ENCODE measurements at places on chromosomes 3 and 15. TPM values are rescaled to one million over a fixed set of nuclear protein-coding genes. Genes with fewer than 3 reads are reported as not detected.

IREB2 gene
- total RNA-seq: 49.5 TPM

IQCF5 gene
- total RNA-seq: not detected

IL17RB gene
- 0.64 TPM for total RNA-seq

C3orf49 gene
- total RNA-seq: not detected

HTR3E gene
- total RNA-seq: not detected

ADAM10 gene
- 78.3 TPM for total RNA-seq

FEZF2 gene
- not detected for total RNA-seq

TMEM108 gene
- total RNA-seq: 0.44 TPM

- H3K4me1 ChIP-seq: no peaks in the 10 kb centered on the region
- no peaks in the 10 kb centered on the region for H3K36me3 ChIP-seq
- DNase-seq: no peak
- no peaks in the 10 kb centered on the region for H3K27me3 ChIP-seq
These were observed 131.0 kb downstream of the MEX3B start for GRCh38 chr15:81914734-81915256.

DNA sequence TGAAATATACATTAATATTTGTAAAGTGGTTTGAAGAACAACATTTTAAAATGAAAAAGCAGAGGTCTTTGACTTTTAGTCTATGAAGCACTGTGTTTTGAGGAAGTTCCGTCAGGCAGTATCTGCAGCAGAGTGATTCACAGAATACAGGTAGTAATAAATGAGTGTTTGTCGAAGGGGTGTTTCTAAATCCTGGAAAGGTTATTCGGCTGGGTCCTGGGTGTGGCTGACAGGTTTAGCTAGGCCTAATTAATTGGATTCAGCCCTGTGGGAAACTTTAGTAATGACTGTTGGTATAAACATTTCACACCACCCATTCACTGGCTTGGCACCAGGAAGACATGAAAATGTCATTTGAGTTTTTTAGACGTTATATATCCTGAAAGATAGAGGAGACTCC is 51.3 kb downstream of the TIPARP start:
- no peak overlapping the region for H3K4me3 ChIP-seq
- DNase-seq: no peak
- no peaks in the 10 kb centered on the region for H3K4me1 ChIP-seq
- H3K36me3 ChIP-seq: no peaks in the 10 kb centered on the region

GRCh38 chr15:80604583-80605575 is 90.2 kb upstream of the ABHD17C start:
- no peaks in the 10 kb centered on the region for H3K36me3 ChIP-seq
- no peak for DNase-seq
- no peak overlapping the region for H3K4me3 ChIP-seq
- no peaks in the 10 kb centered on the region for H3K4me1 ChIP-seq
- H3K27ac ChIP-seq: no peak overlapping the region
- no peaks in the 10 kb centered on the region for H3K27me3 ChIP-seq

- DNase-seq: no peak
- no peaks in the 10 kb centered on the region for H3K36me3 ChIP-seq
- H3K27ac ChIP-seq: no peak overlapping the region
- no peaks in the 10 kb centered on the region for H3K4me1 ChIP-seq
- no peaks in the 10 kb centered on the region for H3K27me3 ChIP-seq
- H3K4me3 ChIP-seq: no peak overlapping the region
These were observed 203.7 kb upstream of the UMPS start for GRCh38 chr3:124526601-124527000.

GRCh38 chr15:50773389-50773788 is 7.9 kb upstream of the SPPL2A start:
- H3K27me3 ChIP-seq: no peaks in the 10 kb centered on the region
- no peak overlapping the region for H3K27ac ChIP-seq
- H3K4me3 ChIP-seq: no peak overlapping the region
- no peak for DNase-seq
- no peaks in the 10 kb centered on the region for H3K36me3 ChIP-seq
- H3K4me1 ChIP-seq: no peaks in the 10 kb centered on the region

- no peak for DNase-seq
- no peaks in the 10 kb centered on the region for H3K36me3 ChIP-seq
- H3K27me3 ChIP-seq: no peaks in the 10 kb centered on the region
- no peak overlapping the region for H3K4me3 ChIP-seq
These were observed 181.0 kb upstream of the CBLB start for GRCh38 chr3:106049821-106050220.

DNA sequence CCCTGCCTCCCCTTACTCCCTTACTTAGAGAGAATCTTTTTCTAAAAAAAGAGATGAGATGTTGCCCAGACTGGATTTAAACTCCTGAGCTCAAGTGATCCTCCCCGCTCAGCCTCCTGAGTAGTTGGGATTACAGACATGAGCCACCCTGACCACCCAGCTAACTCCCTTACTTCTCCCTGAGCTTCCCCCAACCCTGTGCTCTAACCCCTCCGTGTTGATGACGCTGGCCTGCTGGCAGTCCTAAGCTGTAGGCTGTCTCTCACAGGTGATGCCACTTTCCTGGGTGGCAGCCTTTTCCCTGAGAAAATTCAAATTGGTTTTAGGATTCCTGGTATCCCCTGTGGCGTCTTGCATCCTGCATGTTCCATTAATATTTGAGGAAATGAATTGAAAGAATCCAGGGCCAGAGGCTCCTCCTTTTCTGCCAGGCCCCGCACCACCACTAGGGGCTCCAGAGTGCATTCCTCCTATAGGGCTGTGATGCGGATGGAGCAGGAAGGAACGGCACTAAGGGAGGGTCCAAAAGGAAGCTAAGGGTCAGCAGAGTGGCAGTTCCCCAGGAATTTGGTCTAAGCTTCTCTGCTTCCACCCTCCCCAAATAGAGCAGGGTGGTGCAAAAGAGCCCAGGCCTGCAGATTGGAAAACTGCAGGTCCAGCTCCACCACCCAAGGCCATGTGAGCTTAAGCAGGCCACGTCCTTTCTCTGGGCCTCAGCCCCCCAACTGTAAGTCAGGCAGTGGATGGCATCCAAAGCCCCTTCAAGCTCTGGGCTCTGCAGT is 101.1 kb downstream of the DAPK2 start:
- DNase-seq: peak; percentile 82
- no peak overlapping the region for H3K4me3 ChIP-seq
- H3K27ac ChIP-seq: peak overlapping the region; percentile 94
- no peaks in the 10 kb centered on the region for H3K36me3 ChIP-seq
- H3K27me3 ChIP-seq: no peaks in the 10 kb centered on the region

GRCh38 chr3:62255758-62256157 is 117.6 kb downstream of the FEZF2 start:
- no peaks in the 10 kb centered on the region for H3K4me1 ChIP-seq
- no peak overlapping the region for H3K27ac ChIP-seq
- no peaks in the 10 kb centered on the region for H3K27me3 ChIP-seq
- H3K4me3 ChIP-seq: no peak overlapping the region
- DNase-seq: no peak

DNA sequence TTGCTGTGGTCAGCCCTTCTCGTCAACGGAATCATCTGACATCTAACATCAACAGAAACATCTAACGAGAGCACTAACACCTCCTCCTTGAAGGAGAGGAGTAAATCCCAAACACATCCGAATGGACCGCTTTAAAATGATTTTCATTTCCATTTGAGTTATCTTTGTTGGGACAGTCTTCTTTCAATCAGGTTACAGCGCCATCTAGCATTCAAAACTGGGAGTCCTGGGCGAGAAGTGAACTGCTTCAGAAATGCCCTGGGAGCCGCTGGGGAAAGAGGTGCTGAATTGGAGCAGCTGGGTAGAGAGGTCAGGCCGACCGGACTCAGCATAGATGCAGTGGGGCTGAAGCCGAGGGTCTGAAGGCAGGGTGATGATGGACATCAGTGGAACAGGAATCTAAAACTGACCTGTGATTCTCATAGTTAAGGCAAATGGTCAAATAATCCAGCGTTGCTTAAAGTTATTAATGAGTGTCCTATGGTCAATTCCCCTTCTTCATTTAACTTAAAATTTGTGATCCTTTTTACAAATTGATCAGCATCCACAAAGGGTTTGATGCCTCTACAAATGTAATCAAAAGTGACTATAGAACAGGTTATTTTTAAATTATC is 170.0 kb upstream of the NDN start:
- no peak overlapping the region for H3K4me3 ChIP-seq
- no peaks in the 10 kb centered on the region for H3K36me3 ChIP-seq
- no peaks in the 10 kb centered on the region for H3K4me1 ChIP-seq
- H3K27ac ChIP-seq: no peak overlapping the region
- no peaks in the 10 kb centered on the region for H3K27me3 ChIP-seq

DNA sequence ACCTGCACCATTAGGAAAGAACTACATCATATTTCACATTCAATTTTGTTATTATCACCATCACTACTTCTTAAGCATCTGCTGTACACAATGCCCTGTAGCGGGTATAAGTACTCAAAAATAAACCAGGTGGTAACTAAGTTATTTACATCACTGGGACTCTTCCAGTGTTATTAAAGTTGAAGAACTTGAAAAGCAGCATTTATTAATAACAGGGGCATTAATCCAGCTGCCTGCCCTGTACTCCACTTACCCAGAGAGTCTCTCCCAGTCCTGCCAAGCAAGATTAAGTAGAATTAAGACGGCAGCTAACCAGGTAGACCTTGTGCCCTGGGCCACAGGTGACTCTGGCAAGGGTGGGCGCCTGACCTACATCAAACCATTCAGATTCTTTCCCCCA is 65.2 kb downstream of the FHIT start:
- DNase-seq: no peak
- no peaks in the 10 kb centered on the region for H3K4me1 ChIP-seq
- no peaks in the 10 kb centered on the region for H3K27me3 ChIP-seq
- H3K4me3 ChIP-seq: no peak overlapping the region
- no peaks in the 10 kb centered on the region for H3K36me3 ChIP-seq

DNA sequence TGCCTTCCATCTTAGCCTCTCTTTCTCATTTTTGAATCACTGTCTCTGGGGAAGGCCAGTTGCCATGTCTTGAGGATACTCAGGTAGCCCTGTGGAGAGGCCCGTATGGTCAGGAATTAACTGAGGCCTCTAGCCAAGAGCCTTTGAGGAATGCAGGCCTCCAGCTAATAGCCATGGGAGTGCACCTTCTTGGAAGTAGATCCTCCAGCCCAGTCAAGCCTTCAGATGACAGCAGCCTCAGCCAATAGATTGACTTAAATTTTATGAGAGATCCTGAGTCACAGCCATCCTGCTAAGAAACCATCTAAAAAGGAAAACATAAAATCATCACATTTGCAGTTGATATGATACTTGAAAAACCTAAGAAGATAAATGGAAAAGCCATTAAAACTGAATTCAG is 112.5 kb upstream of the BNIP2 start:
- no peaks in the 10 kb centered on the region for H3K4me1 ChIP-seq
- DNase-seq: no peak
- no peaks in the 10 kb centered on the region for H3K27me3 ChIP-seq

GRCh38 chr3:122786066-122786465 is 7.6 kb downstream of the HSPBAP1 start:
- H3K27me3 ChIP-seq: no peaks in the 10 kb centered on the region
- no peaks in the 10 kb centered on the region for H3K36me3 ChIP-seq
- no peaks in the 10 kb centered on the region for H3K4me1 ChIP-seq
- no peak overlapping the region for H3K27ac ChIP-seq

DNA sequence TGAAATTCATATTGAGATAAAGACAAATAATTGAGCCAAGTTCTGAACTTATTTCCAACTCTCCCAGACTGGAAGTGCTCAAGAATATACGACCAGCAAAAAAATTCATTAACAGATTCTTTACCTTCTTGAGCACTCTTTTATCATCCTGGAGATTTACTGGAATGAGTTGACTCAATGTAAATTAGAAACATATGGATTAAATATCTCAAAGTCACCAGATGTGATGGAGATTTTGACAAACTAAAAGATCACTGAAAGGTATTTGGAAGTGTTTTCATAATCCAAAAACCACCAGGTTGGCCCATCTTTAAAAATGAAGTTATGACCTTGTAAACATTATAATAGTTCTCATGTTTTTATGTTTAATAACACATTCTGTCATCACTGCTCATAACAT is 433.2 kb upstream of the RASGRP1 start:
- H3K4me1 ChIP-seq: no peaks in the 10 kb centered on the region
- no peaks in the 10 kb centered on the region for H3K36me3 ChIP-seq
- no peak overlapping the region for H3K27ac ChIP-seq
- no peaks in the 10 kb centered on the region for H3K27me3 ChIP-seq
- H3K4me3 ChIP-seq: no peak overlapping the region
- no peak for DNase-seq

- no peaks in the 10 kb centered on the region for H3K4me1 ChIP-seq
- H3K27me3 ChIP-seq: no peaks in the 10 kb centered on the region
These were observed 34.7 kb downstream of the IGF2BP2 start for GRCh38 chr3:185789891-185790830.

DNA sequence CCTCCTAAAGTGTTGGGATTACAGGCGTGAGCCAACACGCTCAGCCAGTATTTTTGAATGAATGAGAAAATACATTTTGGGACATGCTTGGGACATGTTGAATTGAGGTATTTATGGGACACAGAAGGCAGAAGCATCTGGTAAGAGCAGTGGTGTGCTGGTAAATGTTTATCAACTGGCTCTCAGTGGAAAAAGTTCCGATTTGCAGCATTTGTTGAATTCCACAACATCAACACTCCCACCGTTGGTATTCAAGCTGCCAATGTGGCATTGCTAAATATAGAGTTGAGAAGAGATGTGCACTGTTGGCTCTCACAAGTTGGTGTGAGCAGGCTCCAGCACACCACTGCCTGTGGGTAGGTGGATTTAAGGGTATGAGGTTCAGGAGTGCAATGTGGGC is 35.8 kb upstream of the LRRFIP2 start:
- H3K4me3 ChIP-seq: no peak overlapping the region
- H3K27me3 ChIP-seq: no peaks in the 10 kb centered on the region
- no peaks in the 10 kb centered on the region for H3K4me1 ChIP-seq
- no peaks in the 10 kb centered on the region for H3K36me3 ChIP-seq
- DNase-seq: no peak

- H3K27me3 ChIP-seq: no peaks in the 10 kb centered on the region
- H3K4me3 ChIP-seq: no peak overlapping the region
- no peak for DNase-seq
- no peak overlapping the region for H3K27ac ChIP-seq
- H3K4me1 ChIP-seq: no peaks in the 10 kb centered on the region
These were observed 60.7 kb upstream of the FURIN start for GRCh38 chr15:90807786-90808086.
